ENCODE measurements at places on chromosomes 16 and 17.

DNA sequence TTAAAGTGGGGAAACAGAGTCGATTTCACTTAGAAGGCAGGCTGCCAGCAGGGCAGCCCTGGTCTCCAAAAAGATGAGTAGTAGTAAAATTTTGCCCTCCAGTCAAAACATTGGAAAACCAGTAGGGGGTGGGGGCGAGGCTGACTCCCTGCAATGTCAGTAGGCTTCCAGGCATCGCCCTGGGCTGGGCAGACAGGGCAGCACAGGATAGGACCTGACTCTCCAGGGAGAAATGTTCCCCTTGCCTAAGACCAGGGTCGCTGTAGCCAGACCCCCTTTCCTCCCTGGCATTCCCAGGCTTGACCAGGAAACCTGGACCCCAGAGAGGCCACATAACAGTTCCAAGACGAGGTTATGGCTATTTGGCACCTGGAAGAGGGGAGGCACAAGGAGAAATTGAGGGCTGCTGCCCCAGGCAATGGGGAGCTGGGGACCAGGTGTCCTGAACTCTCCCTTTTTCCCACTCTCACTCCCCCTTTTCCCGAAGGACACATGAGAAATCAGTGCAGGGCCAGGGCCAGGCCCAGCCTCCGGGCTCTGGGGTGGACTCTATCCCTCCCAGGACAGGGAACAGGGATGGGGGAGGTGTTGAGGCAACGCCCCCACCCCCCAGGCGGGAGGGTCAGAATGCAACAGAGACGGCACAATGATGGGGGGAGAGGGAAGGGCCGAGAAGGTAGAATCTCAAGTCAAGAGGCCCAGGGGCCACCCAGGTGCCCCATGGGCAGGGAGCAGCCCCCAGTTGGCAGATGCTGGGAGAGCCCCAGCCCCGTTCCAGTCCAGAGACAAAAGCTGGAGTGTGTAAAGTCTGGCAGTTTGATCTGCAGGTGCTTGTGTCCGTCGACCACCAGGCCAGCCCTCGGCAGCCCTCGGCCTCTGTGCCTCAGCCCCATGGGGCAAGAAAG, 4.5 kb upstream of the SAMD14 start:
- no peak for DNase-seq

DNA sequence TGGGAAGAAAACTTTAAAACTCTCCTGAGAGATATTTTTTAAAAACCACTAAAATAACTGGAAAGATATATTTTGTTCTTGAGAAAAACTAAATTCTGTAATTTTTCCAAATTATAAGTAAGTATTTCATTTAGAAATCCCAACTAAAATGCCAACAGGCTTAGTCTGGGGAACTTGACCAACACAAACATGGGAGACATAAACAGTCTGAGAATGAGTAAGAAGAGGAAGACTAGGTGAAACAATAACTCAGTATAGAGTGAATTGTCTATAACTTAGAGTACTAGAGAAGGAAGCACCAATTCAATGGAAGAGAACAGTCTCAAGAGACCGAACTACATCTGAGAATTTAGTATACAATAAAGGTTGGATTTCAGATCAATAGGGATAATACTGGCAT, 2.9 kb downstream of the CMTM1 start:
- no peak for DNase-seq

DNA sequence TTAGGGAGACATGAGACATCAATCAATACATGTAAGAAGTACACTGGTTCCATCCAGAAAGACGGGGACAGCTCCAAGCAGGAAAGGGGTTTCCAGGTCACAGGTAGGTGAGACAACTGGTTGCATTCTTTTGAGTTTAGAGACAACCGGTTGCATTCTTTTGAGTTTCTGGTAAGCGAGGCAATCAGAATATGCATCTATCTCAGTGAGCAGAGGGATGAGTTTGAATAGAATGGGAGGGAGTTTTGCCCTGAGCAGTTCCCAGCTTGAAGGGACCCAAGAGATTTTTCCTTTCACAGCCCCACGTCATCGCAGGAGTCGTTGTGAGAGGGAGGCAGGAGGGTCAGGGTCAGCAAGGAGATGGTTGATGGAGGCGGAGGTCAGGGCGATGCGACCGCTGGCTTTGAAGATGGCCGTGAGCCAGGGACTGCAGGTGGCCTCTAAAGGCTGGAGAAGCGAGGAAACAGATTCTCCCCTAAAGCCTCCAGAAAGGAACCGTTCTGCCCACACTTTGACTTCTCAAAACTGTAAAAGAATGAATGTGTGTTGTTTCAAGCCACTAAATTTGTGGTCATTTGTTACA, 36.5 kb downstream of the IRF8 start:
- DNase-seq = no peak

DNA sequence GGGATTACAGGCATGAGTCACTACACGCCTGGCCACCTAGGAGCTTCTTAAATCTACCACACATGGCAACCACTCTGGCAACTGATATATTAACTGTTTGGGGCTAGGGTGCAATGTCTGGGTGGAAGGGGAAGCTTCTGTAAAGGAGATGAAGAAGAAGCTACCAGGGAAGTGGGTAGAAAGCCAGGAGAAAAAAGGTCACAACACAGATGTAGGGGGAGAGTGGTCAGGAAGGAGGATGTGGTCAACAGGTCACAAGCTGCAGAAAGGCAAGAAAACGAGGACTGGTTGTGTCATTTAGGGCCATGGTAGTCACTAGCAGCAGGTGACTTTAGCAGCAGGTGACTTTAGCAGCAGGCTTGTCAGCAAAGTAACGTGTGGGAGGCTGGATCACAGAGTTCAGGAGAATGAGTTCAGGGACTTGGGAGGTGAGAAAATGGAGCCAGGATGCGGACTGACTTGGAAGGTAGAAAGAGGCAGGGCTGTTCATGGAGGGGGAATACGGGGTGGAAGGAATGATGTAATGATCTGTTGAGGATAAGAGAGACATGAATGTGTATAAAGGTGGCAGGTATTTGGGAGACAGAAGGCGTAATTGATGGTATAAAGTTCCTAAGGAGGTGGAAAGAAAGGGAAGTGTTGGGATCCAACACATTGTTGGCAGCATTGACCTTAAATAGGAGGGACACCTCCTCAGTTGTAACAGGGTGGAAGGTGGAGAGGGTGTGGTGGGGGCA, 16.3 kb upstream of the WFIKKN2 start:
- DNase-seq = no peak

DNA sequence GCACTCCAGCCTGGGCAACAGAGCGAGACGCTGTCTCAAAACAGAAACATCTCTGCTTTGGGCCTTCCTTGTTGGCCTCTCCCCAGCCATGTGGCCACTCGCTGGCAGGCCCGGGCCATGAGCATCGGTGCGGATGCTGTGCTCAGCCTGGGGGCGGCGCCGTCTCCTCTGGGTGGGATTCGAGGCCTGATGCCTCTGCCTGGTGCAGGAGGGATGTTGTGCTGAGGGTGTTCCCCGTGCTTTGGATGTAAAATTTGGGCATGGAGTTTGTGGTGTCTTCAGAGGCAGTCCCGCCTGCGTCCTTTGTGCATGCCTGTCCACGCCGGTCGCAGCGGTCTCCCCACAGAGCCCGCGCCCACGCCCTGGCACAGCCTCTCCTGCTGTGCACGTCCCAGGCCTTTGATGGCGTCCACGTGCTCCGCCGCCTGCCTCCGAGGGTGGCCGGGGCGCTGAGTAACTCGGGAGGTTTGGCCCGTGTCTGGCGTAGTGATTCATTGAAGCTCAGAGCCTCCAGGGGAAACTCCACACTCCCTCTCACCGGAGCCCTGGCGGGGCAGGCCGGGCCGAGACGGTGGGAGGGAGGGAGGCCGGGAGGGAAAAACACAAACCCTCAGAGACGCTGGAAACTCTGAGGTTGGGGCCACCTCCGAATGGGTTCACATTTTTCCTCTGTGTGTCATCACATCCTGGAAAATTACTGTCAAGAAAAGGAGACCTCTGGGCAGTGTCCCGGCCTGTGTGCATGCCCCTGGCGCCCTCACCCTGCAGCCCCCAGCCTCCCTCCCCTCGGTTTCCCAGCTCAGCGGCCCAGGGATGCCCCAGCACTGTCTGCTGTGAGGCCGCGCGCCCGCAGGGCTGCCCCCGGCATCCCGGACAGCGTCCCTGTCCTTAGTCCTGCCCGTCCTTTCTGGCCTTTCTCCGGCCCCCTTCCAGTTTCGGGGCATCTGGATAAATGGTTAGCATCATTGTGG, 19.0 kb downstream of the CENPX start:
- DNase-seq = no peak

GRCh38 chr17:61397086-61397842, 2.4 kb upstream of the TBX2 start:
- no peak for DNase-seq

DNA sequence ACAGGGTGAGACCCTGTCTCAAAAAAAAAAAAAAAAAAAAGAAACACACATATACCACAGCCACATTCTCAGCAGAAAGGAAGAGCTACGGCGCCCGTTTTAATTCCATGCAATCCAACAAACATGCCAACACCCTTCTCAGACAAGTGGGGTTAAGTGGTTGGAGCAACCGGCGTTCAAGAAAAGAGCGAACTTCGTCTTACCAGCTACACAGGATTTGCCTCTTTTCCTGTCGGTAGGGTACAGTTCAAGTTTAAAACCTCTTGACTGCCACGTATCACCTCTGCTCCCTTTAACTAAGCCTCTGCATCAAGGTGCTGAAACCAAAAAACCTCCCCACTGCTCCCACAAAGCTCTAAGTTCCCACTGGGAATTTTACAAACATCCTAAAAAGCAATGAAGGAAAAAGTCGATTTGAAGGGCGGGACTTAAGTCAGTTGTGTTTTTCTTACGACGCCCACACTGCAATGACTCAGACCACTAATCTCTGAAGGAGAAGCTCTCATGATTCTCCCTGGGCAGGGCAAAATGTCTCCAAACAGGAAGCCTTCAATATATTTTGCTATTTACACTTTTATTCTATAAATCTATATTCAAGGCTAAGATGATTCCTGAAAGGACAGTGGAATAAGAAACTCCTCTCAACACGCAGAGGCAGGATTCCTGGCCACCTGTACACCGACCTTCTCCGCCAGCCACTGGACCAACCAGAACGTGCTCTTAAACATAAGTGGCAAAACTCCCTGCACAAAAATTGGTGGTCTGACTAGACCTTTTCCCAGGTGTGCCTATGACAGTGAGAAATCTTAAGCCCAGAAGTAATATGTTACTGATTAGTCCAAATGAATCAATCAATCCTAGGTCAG, 18.8 kb downstream of the SRP68 start:
- DNase-seq = no peak

DNA sequence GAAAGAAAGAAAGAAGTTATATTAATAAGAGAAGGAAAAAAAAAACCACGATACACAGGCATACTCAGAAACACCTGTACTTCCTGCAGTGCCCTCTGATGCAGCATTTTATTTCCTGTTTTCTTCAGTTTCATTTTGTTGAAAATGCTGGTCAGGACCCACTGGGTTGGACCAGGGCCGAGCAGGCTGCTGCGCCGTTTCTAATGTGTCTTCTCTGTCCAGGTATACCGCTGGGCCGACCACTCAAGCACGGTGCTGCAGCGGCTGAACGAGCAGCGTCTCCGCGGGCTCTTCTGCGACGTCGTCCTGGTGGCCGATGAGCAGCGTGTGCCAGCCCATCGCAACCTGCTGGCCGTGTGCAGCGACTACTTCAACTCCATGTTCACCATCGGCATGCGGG, 8.3 kb downstream of the KLHL36 start:
- DNase-seq = no peak

- DNase-seq = no peak
Observed at GRCh38 chr16:55051571-55052347, 121.1 kb downstream of the IRX5 start.

DNA sequence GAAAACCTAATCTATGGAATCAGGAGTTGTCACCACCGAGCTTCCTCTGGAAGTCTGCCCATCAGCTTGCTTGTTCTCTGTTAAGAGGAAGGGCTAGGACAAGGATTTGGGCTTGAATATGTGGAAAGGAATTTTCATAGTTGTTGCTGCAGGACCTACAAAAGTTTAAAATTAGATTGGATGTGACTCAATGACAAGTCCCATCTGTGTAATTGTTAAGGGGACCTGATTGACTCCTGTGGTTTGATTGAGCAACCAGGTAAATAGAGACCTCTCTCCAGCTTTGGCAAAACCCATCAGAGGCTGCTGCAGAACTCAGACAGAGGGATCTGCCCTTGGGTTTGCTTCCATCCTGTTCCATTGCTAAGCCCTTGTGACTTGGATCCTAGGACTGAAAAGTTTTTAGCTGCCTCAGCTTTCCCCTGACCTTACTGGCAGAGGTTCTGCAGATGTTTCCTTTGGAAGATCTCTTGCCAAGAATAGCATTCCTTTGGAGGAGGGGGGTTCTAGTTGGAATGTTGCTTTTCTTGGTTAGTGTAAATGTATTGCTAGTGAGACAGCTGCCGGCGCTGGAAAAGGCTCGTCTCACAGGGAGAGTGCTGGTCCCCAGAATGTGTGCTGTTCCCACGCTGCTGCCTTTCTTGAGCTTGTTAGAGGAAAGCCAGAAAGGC, 50.0 kb downstream of the SF3B3 start:
- no peak for DNase-seq

DNA sequence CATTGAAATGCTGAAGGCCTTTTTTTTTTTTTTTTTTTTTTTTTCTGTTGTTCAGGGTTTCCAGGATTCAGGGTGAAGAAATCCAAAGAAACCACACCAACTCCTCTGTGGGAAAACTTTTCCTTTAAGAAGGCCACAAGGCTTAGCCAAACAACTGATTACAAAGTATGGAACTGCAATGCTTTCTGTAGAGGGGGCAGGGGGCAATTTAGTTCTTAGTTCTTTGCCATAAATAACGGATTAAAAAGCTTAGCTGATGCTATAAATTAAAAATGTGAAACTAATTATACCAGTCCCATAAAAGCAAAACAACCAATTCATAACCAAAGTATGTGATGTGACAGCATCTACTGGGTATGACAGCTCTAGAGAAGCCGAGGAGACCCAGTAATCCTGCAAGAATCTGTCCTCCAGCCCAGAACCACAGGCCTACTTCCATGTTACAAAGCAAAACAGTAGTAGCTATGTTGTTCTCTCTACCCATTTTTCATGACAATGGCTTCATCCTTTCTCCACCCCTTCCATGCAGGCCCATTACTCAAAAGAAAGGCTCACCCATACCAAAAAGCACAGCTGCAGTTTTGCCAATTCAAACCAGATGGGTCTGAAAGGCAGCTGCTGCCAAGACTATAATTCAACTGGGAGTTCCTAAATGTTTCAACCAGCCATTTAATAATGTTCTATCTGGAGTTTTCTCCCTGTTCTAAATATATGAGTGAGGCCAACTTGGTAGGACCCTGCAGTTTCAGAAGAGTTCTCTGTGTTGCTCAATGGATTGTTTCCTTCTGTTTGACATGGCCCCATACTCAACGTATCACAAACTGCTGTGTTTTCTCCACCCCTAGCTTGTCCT, 167.1 kb upstream of the ZFHX3 start:
- no peak for DNase-seq

- DNase-seq = no peak
Observed at GRCh38 chr17:35074711-35075707, 11.5 kb upstream of the RFFL start.

DNA sequence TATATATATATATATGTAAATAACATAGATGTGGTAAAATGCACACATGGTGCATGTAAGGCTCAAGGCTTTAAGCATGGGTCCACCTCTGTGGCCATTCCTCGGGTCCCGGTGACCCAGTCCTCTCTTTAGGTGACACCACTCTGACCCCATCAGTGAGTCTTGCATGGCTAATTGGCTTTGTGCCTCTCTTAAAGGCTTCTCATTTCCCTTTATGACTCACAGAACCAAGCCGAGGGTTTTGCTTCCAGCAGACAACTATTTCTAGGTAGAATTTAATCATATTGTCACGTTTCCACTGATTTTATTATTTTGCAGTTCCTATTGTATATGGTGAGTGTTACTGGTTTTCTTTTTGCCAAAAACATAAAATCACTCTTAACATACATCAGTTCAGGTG, 59.7 kb downstream of the PLCG2 start:
- no peak for DNase-seq

Data from NCI-H1105 (cell line).